Stimulated activated CD4-positive, alpha-beta T cell treated with anti-CD3 and anti-CD28 coated beads, Interleukin-1b, Interleukin-23, amount 100 ng/mL, for 1 hour (primary cell): ENCODE measurements at places on chromosomes 7 and 10.

GRCh38 chr7:23403970-23404369 lies 66.3 kb downstream of the IGF2BP3 start:
- DNase-seq, result no peak

DNA sequence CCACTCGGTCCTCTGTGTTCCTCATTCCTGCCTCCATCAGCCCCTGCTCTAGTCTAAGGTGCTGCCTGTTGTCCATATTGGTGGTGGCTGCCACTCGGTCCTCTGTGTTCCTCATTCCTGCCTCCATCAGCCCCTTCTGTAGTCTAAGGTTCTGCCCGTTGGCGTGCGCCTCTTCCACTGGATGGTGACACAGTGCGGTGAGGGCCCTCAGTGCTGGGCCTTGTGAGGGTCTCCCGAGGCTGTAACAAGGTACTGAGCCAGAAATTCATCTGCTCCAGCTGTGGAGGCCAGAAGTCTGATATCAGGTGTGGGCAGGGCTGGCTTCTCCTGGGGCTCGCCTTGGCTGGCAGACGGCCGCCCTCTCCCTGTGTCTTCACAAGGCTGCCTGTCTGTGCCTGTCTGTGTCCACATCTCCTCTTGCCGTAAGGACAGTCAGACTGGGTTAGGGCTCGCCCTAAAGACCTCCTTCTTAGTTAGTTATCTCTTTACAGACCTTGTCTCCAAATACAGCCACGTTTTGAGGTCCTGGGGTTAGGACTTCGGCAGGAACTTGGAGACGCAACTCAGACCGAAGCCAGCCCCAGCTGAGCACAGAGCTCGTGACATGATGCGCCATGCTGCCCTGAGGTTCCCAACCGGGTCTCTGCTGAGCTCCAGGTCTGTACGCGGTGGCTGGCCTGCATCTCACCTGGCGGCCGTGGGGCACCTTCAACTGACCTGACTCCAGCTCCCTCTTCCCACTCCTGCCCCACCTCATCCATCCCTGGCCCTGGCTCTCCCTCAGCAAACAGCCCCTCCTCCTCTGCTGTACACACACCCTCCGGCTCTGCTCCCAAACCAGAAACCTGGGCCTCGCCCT lies 181.4 kb upstream of the SHH start:
- no peak for DNase-seq

- DNase-seq, result no peak
Observed at GRCh38 chr10:85888004-85888403, 478.6 kb downstream of the GRID1 start.

GRCh38 chr7:129225206-129225930 lies 538 bp downstream of the AHCYL2 start:
- DNase-seq, result no peak

- DNase-seq, result no peak
Observed at GRCh38 chr7:66016131-66016461, 34.1 kb upstream of the GUSB start.

GRCh38 chr7:153835103-153835502 lies 217.1 kb upstream of the DPP6 start:
- DNase-seq, result no peak

- no peak for DNase-seq
Observed at GRCh38 chr10:128373831-128374230, 247.6 kb upstream of the MKI67 start.

DNA sequence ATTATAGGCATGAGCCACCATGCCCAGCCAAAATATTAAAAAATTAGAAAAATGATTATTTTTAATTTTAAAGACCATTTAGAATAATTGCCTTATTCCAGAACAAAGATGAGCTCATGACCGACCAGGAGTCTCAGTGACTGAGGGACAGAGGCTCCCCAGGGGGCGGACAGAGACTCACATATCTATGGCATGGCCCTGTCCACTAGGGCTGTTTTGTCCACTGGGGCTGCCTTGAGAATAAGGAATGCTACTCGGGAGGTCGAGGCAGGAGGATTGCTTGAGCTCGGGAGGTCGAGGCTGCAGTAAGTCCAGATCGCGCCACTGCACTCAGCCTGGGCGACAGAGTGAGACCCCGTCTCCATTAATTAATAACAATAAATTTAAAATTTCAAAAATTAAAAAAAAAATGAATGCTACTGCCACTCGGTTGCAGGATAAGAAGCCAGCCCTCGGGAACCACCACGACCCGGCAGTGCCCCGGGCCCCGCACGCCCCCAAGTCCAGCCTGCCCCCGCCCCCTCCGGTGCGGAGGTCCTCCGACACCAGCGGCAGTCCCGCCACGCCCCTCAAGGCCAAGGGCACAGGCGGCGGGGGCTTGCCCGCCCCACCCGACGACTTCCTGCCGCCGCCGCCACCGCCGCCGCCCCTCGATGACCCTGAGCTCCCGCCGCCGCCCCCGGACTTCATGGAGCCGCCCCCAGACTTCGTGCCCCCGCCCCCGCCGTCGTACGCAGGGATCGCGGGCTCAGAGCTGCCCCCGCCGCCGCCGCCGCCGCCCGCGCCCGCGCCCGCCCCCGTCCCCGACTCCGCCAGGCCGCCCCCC lies 128.6 kb downstream of the APBB1IP start:
- DNase-seq, result no peak

GRCh38 chr7:38007096-38007495 lies 86.7 kb downstream of the EPDR1 start:
- DNase-seq, result no peak

DNA sequence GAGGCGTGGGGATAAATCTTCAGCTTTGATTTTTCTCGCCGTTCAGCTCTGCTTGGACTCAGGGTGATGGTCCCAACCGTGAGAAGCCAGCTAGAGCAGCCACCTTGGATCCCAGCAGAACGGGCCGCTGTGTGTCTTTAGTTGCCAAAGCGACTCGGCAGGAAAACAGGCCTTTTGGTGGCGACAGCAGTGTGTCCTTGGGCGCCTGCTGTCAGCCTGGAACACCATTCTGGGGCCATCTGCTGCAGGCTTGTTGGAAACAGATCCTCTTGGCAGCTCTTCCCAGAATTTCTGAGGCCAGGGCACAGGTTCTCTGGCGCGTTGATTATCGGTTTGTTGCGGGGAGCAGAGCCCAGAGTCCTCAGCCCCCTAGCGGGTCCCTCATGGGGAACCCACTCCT lies 97.6 kb downstream of the CUX1 start:
- no peak for DNase-seq

DNA sequence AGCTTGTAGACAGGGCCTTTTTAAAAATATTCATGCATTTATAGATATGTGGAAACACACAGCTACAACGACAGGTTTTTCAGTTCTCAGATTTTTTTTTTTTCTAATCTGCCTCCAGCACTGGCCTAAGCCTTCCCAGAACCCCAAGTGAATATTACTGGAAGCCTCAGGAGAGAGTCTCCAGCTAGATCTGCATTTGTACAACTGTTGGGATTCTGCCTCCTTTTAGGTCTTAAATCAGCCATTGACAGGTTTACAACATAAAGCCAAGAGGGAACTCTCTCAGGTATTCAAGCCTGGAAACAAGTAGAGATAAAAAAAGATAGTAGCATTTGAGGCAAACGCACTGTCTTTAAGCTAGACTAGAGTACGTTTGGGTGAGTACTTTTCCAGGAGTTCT lies 275.8 kb downstream of the ANKRD30A start:
- no peak for DNase-seq
